Activated CD8-positive, alpha-beta memory T cell treated with anti-CD3 and anti-CD28 coated beads for 48 hours (primary cell): ENCODE measurements at places on chromosomes 5 and 9.

- DNase-seq, result no peak
These were observed 15.6 kb upstream of the CLK4 start for GRCh38 chr5:178642351-178642909.

- no peak for DNase-seq
These were observed 87.6 kb downstream of the AMBP start for GRCh38 chr9:113990570-113990907.

DNA sequence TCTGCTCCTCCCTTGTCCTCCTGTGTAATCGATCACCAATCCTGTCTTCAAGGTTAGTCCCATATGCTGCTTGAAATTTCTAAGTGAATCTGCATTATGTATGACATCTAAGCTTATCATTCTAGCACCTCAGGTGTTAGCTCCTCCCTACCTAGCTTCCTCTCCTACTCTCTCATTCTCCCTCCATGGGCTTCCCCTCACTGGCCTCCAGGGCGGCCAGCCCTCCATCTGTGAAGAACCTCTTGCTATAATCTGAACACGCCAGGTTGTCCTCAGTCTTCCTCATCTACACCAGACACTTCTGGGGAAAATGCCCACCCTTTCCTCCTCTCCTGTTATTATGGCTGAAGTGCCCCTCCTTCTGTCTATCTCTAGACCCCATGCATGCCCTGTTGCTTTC, 599.3 kb upstream of the KLF4 start:
- no peak for DNase-seq

DNA sequence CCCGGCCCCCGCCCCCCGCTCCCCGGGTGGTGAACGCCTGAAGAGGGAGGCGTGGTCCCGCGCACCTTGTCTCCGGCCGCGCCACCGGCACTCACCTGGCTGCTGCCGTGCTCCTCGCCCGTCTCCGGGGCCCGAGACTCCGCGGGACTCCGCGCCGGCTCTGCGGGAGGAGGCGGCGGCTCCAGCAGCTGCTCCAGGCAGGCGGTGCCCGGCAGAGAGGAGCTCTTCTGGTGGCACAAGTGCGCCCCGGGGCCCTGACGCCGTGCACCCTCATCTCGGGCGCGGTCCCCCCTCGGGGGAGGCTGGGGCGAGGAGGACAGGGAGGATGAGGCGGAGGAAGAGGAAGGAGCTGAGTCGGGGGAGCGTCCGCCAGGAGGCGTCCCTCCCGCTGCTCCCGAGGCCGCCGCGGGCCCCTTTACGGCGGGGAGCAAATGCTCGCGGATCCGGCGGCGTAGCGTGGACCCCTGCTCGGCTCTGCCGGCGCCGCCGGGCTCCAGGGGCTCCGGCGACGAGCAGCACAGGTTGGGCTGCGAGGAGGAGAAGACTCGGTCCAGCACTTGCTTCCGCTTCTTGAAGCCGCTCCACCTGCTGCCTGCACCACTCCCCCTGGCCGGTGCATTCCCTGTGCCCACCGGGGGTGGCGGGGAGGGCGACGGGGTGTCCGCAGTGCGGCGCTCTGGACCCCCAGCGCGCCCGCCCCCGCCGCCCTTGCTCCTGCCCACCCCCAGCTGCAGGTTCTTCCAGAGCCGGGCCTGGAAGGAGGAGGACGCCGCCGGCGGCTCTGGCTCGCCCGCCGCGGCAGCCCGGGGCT, 928 bp downstream of the MCTP1 start:
- DNase-seq, result peak; percentile 13

GRCh38 chr5:40429258-40430100, 250.2 kb upstream of the PTGER4 start:
- DNase-seq, result no peak

DNA sequence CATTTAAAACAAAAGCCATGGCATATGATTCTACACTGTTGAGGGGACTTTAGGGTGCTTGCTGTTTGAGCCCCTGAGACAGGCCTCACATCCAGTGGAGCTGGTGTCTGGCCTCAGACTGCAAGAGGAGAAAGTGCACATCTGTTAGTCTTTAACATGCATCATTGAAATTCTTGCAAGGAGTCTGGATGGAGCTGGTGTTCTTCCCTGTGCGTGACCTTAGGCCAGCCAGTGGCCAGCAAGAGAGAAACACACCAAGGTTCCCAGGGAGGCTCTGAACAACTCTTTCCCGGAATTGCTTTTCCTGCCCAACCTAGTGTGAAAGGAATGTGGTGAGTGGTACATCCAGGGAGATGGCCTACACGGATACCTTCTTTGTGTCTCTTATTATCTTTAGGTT, 282.8 kb upstream of the TNC start:
- no peak for DNase-seq

DNA sequence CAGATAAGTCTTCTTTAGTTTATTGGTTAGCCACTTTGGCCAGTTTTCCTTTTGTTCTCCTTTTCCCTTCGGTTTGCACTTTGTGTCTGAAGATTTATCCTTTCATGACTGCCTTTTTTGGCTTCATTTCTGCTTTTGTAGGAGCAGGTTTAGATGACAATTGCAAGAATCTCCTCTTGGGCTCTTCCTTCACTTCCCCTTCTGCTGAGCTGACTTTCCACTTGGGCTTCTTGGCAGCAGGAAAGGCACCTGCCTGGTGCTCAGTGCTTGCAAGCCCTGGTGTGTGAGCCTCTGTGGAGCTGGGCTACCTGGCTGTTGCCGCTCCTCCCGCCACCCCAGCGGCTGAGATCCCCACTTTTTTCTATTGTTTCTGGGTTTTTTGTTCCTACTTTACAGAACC, 7.3 kb downstream of the CCDC112 start:
- no peak for DNase-seq

GRCh38 chr9:92164490-92164889, 49.3 kb upstream of the SPTLC1 start:
- DNase-seq, result no peak

- DNase-seq, result no peak
These were observed 176.6 kb downstream of the ZNF462 start for GRCh38 chr9:107039542-107039941.

DNA sequence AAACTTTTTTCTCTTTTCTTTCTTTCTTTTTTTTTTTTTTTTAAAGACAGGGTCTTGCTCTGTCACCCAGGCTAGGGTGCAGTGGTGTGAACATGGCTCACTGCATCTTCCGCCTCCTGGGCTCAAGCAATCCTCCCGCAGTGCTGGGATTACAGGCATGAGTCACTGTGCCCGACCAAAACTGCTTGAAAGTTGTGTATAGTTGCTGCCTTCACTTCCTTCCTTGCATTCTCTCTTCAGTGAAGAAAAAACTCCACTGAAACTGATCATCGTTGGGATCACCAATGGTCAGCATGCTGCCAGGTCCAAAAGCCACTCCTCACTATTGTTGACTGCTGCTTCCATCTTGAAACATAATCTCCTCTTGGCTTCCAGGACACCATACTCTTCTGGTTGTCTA, 66.6 kb upstream of the CTNNA1 start:
- no peak for DNase-seq

- no peak for DNase-seq
These were observed 38.9 kb upstream of the TNFSF8 start for GRCh38 chr9:114969269-114969668.

- DNase-seq, result no peak
These were observed 1045.3 kb downstream of the TLE1 start for GRCh38 chr9:80644044-80644443.

DNA sequence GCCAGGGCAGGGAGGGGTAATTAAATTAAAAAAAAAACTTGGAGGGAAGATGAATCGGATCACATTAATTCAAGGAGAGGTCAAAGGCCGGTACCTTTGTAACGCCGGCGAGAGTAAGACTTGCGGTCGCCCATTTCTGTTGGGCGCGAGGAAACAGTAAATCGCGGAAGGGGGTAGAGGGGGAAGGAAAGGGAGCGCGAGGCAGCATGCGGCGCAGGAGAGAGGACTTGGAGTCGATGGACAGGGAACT, 324 bp upstream of the RGMB start:
- no peak for DNase-seq

GRCh38 chr9:100725371-100725770, 147.5 kb downstream of the CAVIN4 start:
- DNase-seq, result no peak

- DNase-seq, result no peak
These were observed 33.2 kb upstream of the CLPTM1L start for GRCh38 chr5:1378096-1378495.

GRCh38 chr5:117054911-117055310, 480.3 kb upstream of the SEMA6A start:
- DNase-seq, result no peak

DNA sequence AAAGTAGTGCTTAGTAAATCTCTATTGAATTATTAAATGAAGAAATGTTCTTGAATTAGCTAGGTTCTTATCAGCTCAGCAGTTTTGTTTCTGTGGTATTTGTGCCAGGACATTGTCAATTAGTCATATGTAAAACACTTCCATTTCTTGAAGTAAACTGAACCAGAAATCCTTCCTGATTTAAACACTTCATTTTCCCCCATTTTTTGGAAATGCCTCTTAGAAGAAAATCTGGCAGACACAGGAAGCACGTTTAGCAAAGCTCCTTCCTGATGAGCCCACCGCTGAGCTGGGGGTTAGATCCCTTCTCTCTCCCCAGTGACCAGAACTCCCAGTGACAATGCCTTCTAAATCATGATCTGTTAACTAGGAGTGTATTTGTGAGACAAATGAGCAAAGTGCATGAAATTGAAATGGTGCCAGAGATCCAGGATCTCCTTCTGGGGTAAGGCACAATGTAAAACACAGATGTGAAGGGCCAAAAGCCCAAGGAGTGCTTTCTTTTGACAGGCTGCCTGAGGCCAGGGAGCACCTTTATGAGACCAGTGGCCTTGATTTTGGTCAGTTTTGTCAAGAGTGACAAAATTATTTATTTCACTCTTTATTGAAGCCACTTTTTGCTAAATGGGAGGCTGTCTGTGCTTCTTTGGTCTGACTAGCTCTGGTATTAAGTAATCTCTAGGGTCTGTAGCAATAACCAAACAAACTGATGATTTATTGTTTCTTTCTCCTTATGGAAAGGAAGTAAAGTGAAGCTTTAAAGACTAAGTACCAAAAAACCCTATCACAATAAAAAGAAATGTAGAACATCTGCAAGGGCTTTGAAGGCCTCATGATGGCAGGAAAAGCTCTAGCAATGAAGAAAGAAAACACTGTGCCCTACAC, 25.5 kb upstream of the RUSC2 start:
- DNase-seq, result no peak

- DNase-seq, result no peak
These were observed 67.2 kb upstream of the IFNE start for GRCh38 chr9:21549251-21549765.

- DNase-seq, result no peak
These were observed 51.7 kb upstream of the SEMA6A start for GRCh38 chr5:116626272-116626723.

DNA sequence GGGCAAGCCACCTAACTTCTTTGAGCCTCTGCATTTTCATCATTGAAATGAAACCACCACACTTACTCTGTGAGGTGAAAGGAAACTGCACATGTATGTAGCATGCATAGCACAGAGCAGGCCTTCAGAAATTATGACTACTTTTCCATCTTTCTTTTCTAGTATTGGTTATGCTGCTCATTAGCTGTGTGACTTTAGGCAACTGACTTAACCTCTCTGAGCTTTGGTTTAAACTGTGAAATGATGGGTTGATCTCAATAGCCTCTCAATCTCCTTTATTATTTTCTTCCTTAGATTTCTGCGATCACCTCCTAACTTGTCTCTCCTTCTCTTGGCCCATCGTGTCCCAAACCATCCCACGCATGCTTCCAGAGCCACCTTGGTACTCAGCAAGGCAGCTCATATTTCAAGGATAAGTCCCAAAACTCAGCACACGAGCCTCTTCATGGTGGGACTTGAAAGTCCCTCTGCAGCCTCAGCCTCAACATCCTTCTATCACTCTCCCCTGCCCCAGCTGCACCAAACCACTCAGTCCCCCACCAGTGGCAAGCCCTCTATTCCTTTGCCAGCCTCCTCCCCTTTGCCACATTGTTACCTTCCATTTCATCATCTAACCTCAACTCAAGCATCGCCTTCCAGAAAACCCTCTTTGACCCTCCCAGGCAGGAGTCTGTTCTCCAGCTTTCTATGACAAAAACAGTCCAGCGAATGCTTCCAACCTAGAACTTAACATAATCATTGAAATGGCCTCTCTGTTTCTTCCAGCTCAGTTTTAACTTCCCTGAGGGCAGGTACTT, 60.3 kb upstream of the DNAH5 start:
- no peak for DNase-seq

DNA sequence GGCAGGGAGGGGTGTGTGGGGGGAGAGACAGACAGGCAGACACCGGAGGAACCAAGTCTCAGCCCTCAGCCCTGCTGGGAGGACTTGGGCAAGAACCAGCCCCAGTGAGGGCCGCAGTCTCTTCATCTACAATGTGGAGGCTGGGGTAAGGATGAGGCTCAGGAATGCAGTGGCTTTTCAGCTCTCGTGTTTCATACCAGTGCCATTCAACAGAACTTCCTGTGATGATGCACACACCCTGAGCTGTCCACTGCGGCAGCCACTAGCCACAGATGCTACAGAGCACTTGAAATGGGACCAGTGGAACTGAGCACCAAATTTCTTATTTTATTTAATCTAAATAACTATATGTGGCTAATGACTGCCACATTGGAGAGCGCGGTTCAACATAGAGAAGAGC, 10.7 kb downstream of the CAMK2A start:
- DNase-seq, result no peak

DNA sequence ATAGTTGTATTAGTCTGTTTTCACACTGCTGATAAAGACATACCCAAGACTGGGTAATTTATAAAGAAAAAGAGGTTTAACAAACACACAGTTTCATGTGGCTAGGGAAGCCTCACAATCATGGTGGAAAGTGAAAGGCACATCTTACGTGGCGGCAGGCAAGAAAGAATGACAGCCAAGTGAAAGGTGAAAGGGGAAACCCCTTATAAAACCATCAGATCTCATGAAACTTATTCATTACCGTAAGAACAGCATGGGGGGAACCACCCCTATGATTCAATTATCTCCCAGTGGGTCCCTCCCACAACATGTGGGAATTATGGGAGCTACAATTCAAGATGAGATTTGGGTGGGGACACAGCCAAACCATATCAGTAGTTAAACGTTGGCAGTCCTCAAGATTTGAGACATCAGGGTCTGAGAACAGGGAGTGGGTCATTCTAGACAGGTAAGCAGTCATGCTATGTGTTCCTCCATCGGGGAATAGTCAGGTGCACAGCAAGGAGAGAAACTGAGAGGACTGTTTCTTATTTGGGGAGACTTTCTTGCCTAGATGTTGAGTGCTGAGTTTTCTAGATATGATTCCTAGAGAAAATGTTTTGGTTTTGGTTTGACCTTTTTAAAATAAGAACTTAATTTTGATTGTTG, 45.8 kb upstream of the ENTREP1 start:
- DNase-seq, result no peak

DNA sequence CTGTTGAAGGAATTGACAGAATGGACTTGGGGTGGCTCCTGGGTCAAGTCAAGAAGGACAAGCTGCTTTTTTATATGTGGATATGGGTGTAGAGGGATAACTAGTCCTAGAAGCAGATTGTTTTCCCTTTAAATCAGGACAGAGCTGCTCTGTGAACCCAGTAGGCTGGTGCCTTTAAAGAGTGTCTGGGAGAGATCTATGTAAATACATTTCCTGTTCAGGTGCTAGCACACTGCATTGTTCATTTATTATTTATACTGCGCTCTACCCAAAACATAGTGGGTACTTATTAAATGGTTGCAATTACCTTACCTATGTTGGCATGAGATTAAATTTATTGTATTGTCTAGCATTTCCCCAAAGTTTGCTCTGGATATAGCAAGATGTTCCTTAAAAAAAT, 86.6 kb upstream of the EQTN start:
- no peak for DNase-seq
